ENCODE measurements at places on chromosomes 2 and 18.

DNA sequence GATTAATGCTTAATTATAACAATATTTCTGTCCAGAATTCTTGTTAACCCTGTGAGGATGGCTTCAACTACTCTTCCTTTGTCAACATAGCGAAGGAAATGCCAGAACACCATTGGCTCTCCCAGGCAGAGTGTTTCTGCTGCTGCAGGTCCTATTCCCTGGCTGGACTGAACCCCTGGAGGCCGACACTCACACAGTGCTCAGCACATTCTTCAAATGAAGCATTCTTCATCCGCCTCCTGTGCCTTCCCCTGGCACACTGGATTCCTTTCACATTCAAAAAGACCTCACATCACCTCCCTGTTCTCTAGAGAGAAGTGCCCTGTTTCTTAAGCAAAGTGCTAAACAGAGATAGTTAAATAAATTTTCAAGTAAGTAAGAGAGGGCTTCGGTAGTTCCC is 187.3 kb upstream of the MSH6 start:
- DNase-seq: no peak

GRCh38 chr2:160472839-160473251 is 20.8 kb downstream of the RBMS1 start:
- DNase-seq: no peak

DNA sequence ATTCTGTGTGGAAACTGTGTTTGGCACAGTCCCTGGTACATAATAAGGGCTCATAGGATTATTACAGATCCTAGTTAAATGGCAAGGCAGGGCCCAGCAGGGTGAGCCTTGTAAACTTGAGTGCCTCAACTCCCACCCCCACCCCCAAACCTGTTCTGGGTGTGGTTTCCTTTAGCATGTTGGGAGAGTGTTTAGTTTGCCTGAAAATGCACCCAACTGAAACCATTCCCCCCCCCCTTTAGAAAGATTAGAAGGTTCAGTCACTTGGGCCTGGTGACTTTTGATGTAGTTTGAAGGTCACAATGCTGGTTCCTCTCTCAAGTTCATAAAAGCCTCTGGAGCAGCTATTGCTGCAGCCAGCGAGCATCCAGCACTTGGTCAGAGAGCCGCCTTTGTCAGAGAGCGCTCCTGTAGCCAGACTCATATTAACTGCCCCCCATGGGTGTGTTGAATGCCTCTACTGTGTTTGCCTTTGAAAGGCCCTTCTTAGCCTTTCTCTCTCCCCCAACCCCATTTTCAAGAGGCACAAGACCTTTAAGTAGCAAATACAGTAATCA is 113.7 kb downstream of the SPTBN1 start:
- no peak for DNase-seq

DNA sequence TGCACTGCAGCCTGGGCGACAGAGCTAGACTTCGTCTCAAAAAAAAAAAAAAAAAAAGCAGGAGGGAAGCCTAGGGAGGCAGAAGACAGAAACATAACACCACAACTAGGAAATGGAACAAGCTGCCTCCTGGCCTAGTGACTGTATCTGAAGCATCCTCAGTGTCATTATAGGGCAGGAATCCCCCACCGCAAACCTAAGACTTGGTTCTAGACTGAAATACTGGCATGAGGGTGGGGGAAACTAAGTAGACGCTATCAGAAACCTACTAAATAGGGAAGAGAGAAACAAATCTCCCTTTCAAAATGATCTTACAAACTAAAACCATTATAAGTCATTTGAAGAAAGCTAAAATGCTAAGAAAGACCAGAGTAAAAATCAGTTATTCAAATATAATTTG is 16.4 kb upstream of the SMAD2 start:
- no peak for DNase-seq

DNA sequence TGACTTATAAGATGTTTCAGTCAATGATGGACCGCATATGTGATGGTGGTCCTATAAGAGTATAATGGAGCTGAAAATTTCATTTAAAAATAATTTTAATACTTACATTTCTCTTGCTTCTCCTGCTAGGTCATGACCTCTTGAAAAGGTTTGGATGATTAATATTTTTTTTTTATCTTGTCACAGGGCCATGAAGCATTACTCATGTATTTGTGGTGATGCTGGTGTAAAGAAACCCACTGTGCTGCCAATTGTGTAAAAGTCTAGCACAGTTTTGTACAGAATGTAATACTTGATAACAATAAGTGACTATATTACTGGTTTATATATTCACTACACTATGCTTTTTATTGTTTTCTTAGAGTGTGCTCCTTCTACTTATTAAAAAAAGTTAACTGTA is 124.2 kb upstream of the CELF4 start:
- DNase-seq: no peak

- DNase-seq: no peak
Observed at GRCh38 chr2:63544017-63544627, 44.2 kb downstream of the WDPCP start.

DNA sequence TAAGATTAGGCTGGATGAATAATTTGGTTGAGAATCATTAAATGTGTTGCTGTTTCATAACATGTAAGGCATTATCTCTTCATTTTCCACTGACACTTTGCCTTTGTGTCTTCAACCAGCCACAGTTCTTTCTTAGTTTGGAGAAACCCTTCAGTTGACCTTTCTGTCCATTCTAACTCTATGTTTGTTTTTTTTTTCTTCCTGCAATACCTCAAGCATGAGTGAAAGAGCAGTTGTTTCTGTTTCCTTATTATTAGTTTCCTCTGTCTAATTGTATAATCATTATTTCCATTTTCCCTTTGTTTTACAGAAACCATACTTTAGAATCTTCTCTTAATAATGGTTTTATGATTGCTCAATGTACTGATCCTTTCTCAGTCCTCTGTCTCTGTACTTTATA is 25.6 kb downstream of the HADHB start:
- DNase-seq: no peak

DNA sequence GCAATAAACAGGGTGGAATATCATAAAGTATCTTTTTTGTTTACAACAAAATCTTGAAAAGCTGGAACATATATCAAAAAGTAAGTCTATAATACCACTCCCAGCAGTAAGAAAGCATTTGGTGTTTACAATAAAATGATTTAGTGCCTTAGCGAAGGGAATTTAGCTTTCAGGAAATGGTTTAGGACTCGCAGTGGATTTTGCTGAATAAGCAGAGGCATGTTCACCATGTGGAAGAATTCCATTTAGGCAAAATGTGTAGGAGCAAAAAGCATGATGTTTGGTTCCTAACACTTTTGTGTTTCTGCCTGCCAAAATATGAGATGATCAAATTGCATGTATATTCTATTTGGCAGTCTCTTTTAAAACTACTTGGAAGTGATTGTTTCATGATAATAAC is 163.6 kb downstream of the AGPS start:
- no peak for DNase-seq

DNA sequence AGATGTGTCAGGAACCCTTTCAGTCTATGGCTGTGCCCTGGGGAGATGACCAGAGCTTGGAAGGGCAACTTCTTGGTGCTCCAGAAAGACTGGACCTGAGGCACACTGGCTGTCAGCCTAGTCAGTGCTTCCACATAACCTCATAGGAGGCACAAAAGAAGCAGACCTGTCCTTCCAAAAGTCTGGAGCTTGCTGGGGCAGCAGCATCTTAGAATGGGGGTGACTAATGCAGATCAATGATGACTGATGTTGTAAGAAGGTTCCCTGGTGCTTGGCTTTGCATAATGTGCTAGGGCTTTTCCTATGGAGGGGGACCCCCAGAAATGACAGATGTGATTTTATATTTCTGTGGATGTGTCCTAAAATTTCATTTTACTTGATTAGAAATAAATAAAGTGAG is 255.7 kb upstream of the THUMPD2 start:
- no peak for DNase-seq

GRCh38 chr2:108385411-108386071 is 7.8 kb downstream of the SULT1C4 start:
- no peak for DNase-seq

DNA sequence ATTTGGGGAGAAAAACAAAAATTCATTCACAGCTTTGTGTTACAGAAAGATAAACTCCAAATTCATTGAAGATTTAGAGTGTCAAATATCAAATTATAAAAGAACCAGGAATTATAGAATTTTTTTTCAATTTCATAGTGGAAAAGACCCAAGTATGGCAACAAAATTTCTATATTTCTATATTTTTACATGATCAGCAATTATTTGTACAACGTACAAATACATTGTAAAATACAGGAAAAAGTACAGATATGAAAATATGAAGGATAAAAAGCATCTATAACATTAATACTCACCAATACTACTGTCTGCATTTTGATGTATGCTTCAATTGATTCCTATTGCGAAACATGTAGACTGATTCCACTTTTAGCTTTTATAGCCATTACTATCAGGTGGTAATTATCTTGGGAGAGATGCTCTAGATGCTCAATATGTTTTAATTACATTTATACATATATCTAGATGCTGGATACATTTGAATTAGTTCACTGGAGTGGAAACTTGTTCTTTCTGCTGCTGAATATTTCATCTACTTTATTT is 4.0 kb downstream of the SH3YL1 start:
- DNase-seq: no peak

DNA sequence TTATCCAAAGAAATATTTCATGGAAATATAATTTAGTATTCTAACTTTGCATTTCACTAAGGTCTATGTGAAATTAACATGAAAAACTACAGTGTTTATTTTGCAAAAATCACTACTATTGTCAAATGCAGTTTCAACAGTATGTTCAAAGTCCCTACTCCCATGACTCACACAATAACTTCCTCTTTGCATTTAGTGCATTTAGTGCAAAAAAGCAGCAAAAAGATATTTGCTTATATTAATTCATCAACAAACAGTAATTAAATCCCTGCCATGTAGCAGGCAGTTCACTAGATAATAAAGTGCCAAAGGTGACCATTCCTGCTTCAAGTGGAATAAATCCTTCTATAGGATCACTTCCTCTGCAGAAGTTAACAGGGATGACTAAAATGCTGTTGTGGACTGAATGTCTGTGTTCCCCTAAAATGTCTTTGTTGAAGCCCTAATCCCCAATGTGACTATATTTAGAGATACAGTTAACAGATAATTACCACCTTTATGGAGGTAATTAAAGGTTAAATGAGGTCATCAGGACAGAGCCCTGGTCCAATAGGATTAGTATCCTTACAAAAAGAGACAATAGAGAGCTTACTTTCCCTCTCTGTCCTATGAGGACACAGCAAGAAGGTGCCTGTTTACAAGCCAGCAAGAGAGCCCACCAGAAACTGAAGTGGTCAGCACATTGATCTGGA is 61.7 kb downstream of the STK39 start:
- no peak for DNase-seq

- DNase-seq: no peak
Observed at GRCh38 chr2:94622113-94622618, 249.1 kb upstream of the TEKT4 start.

DNA sequence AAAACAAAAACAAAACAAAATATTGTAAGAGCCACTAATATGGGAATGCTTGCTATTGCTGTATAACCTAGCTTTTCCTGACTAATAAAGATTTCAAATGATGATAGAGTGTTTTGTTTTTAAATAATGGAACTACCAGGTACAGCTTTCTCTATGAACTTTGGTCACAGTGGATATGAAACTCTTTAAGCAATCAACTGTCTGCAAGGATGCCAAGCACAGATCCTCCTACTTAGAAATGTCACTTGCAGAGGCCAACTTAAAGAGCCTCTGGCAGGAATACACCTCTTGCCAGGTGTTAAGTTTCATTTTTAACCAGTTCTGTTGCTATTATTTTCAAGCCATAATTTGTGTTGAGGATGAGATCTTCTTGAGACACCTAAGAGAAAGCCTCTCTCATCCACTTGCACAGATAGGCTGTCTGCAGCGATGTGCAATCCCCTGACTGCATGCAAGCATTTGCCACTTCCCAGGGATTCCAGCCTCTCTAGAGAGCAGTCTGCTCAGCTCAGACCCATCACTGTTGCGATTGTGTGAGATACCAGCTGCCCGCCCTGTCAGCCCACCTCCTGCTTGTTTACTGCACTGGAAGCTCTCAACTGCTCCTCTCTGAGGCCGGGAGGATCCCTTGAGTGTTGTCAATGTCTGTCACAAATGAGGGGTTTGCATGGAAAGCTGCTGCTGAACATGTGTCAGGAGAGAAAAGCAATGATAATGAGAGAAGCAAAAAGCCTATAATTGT is 86.1 kb upstream of the SCG2 start:
- no peak for DNase-seq

DNA sequence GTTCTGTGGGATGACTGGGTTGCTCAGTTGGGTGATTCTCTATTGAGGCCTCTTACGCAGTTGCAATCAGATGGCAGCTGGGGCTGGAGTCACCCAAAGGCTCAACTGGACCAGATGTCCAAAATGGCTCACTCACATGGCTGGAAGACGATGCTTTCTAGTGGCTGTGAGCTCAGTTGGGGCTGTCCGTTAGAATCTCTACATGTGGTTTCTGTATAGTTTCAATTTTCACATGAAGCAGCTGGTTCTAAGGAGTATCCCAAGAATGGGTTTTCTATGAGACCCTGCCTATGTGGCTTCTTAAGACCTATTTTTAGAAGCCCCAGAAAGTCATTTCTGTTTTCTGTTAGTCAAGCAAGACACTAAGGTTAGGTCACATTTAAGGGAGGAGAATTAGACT is 4.4 kb downstream of the XRCC5 start:
- no peak for DNase-seq

DNA sequence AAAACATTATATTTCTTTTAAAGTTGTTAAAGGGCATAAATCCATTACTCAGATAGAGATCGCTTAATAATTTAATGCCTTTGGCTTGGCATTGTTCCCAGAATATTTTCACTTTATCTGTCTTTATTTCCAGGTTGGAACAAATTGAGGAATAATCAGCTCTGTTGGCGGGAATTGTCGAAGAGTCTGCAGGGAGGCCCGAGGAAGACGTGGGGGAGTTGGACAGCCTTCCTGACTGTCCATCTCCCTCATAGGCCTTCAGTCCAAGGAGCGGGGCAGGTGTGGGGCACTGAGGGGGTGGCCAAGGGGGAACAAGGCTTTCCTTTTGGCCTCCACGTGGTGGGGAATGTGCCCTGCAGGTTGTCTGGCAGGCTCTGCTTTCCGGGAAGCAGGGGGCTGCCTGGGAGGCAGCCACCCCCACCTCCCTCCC is 179.6 kb downstream of the ZBTB7C start:
- no peak for DNase-seq

Data from non-pigmented ciliary epithelial cell (primary cell).